Stimulated activated CD4-positive, alpha-beta T cell treated with anti-CD3 and anti-CD28 coated beads, Interleukin-1b, Interleukin-23, amount 100 ng/mL, for 4 hours (primary cell): ENCODE measurements at places on chromosomes 16 and 17.

- no peak for DNase-seq
Measured at GRCh38 chr17:43772877-43773648, 5.7 kb downstream of the DUSP3 start.

DNA sequence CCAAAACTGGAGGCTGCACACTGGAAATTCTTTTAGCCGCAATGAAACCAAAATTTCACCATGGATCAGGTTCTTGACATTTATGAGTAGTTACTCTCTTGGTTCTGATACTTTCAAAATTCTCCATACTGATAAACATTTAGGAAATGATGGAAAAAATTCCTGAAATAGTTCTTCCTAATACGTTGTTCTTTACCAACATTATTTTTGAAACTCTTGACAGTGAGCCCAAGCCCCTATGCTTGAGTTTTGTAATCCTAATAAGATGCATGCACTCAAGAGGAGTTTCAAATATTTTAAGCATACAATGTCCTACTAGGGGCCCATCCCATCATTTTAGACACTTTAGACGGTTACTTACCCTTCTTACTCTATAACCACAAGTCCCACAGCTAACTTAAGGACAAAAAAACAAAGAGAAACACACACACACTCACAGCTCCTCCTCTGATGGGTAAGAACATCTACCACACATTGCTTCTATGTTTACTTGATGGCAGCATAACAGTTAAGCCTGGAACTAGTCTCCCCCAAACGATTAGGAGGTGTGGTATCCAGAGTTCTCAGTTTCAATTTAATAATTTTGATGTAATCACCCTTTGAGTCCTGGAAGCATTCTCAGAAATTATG lies 3.7 kb downstream of the VEZF1 start:
- DNase-seq: no peak

DNA sequence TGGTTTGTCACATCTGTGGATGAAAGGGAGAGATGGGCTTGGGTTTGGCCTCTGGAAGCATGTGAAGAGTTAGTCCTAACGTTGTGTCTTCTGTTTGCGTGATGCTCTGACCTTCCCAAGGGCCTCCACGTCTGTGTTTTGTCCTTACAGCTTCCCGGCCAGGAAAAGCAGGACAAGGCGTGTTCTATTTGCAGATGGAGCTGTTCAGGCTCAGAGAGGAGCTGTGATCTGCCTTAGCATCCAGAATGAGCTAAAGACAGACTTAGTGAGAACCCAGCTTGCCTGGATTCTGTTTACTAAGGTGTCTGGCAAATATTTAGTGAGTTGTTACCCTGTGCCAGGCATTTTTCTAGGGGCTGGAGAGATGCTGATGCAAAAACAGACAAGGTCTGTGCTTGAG lies 282.1 kb downstream of the CBLN1 start:
- no peak for DNase-seq

- no peak for DNase-seq
Measured at GRCh38 chr17:49633250-49633649, 44.6 kb downstream of the SPOP start.

GRCh38 chr16:66159987-66160386 lies 206.5 kb upstream of the CDH5 start:
- DNase-seq: no peak

- DNase-seq: no peak
Measured at GRCh38 chr16:11056993-11057649, 112.8 kb downstream of the CLEC16A start.

- DNase-seq: peak; percentile 18
Measured at GRCh38 chr17:81510785-81511553, 1.6 kb downstream of the ACTG1 start.
